ENCODE measurements at places on chromosomes 11 and 22. TPM values are rescaled to one million over a fixed set of nuclear protein-coding genes. Genes with fewer than 3 reads are reported as not detected.

DNA sequence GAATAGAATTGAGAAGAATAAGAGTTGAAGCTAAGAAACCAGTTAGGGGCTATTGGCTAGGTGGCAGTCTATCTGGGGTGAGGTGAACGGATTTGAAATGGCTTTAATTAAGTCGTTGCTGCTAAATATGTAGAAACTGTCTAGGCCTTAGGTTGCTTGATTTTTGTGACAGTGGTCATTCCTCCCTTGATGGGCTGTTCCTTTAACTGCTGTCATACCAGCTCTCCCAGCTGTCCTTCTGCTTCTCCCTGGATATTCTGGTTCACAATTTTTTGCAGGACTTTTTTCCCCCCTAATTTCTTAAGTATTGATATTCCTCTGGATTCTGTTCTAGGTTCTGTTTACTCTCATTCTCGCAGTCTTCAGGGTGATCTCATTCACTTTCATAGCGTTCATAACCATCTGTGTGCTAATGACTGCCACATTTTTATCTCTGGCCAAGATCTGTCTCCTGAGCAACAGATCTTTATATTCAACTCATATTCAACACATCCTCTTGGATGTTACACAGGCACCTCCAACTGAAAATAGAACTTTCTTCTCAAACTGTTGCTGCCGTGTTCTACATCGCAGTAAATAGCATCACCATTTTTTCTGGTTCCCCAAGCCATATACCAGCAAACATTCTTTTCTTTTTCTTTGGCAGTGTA is 134.1 kb downstream of the UVRAG start:
- no peaks in the 10 kb centered on the region for H3K36me3 ChIP-seq
- no peak for DNase-seq
- no peak overlapping the region for H3K27ac ChIP-seq

DNA sequence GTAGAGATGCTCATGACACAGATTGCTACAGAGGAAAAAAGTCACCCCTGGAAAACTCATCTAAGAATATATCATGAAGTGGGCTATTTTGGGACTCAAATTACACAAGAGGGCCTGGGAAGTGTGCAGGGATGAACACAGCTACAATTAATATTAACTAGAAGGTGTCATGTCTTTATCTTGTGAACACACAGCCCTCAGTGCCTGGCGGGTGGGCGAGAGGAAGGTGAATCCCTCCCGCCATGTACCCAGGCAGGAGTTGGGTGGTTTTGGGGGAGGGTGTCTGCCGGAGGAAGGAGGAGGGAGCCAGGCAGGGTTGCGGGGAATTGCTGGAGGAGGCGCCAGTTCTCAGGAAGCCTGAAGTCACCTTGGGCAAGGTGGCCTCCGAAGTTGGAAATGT is 5.1 kb upstream of the FAM83F start:
- H3K36me3 ChIP-seq = no peaks in the 10 kb centered on the region
- DNase-seq = no peak
- no peak overlapping the region for H3K27ac ChIP-seq
- no peak overlapping the region for H3K4me3 ChIP-seq
- H3K4me1 ChIP-seq = no peaks in the 10 kb centered on the region

C22orf31 gene
- total RNA-seq = 0.92 TPM

TTC36 gene
- 0.37 TPM for total RNA-seq

DNA sequence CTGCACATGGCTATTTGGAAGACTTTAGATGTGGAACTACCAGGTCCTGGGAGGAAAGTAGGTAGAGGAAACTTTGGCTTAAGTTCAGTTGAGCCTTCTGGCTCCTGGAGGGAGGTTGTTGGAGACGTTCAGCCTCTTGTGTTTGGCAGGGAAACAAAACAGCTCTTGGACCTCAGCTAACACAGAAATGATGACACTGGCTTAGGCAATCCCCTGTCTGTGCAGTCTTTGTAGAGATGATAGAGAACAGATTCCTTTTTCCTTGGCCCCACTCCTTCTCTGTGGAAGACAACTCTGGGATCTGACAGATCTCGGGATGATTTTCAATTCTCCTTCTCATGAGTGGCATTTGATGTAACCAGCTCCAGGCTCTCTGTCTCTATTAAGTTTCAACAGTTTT is 428.5 kb downstream of the TMEM135 start:
- no peak overlapping the region for H3K27ac ChIP-seq
- no peaks in the 10 kb centered on the region for H3K27me3 ChIP-seq
- H3K4me1 ChIP-seq = no peaks in the 10 kb centered on the region
- no peak for DNase-seq

- no peak overlapping the region for H3K27ac ChIP-seq
- no peaks in the 10 kb centered on the region for H3K27me3 ChIP-seq
- H3K4me3 ChIP-seq = no peak overlapping the region
- H3K36me3 ChIP-seq = no peaks in the 10 kb centered on the region
- DNase-seq = no peak
- no peaks in the 10 kb centered on the region for H3K4me1 ChIP-seq
Observed at GRCh38 chr11:30853439-30853838, 267.3 kb upstream of the MPPED2 start.

ADM2 gene
- total RNA-seq = not detected

DNA sequence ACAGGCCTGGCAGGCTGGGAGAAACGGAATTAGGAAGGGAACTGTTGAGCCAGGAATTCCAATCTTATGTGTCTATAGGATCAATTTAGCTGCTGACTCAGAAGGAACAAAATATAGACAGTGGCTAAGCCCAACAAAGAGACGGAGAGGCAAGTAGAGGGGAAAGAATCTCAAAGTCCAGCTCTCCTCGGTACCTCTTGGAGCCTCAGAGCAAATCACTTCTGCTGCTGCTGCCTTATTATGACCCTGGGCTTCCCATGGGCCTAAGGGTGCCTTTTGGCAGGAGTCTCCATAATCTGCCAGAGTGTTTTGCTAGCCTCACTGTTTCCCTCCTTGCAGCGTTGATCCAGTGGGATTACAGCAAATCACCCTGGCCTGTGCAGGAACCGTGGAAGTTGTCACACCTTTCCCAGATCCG is 31.7 kb downstream of the PAX6 start:
- no peaks in the 10 kb centered on the region for H3K36me3 ChIP-seq
- H3K27ac ChIP-seq = no peak overlapping the region
- no peaks in the 10 kb centered on the region for H3K27me3 ChIP-seq
- H3K4me1 ChIP-seq = peaks cover 1% of the 10 kb centered on the region

OPCML gene
- under 0.01 TPM for total RNA-seq

CD82 gene
- total RNA-seq = 42.2 TPM

FOSL1 gene
- total RNA-seq = 4.9 TPM

GRCh38 chr11:121575963-121576290 is 123.2 kb upstream of the SORL1-AS1 start:
- H3K27ac ChIP-seq = peak overlapping the region; percentile 39
- no peak for DNase-seq
- no peaks in the 10 kb centered on the region for H3K27me3 ChIP-seq
- no peak overlapping the region for H3K4me3 ChIP-seq
- no peaks in the 10 kb centered on the region for H3K36me3 ChIP-seq

GRCh38 chr11:10844356-10844755 is 13.5 kb downstream of the ZBED5 start:
- H3K27ac ChIP-seq = no peak overlapping the region
- no peaks in the 10 kb centered on the region for H3K36me3 ChIP-seq
- DNase-seq = no peak
- no peaks in the 10 kb centered on the region for H3K4me1 ChIP-seq
- no peaks in the 10 kb centered on the region for H3K27me3 ChIP-seq

DNA sequence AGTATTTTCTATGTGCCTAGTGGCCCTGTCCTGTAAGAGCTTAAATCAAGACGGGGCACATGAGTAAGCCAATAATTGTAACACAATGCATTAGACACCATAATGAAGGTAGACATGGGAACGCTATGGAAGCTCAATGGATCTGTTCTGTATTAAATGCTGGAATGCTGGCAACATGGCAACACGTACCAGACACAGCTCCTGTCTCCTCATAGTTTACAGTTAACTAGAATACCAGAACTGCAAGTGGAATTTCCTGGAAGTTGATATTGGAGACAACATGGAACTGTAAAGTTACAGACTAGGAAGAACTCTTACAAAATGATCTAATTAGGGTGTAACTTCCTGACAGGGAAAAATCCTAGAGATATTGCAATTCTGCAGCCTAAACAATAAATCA is 12.4 kb downstream of the P4HA3 start:
- H3K27ac ChIP-seq = no peak overlapping the region
- no peak overlapping the region for H3K4me3 ChIP-seq
- DNase-seq = no peak
- H3K27me3 ChIP-seq = no peaks in the 10 kb centered on the region
- no peaks in the 10 kb centered on the region for H3K4me1 ChIP-seq

OR51B2 gene
- 1.7 TPM for total RNA-seq

RFPL3 gene
- not detected for total RNA-seq

DNA sequence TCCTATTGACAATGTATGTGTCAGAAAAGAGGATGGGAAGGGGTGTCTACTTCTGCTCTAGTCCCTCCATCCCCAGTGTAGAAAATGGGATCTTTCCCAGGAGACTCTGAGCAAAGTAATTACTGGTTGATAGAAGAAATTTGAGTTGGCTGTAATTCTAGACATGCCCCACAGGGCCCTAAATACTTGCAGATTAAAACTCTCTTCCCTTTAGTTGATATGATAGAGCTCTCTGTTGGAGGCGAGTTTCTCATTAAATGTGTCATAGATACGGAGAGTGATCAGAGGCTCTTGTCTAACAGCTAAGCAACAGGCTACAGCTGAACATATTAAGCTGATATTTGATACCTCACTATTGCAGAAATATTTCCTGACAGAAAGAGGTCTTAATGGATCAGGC is 32.9 kb downstream of the OR52E1 start:
- H3K27me3 ChIP-seq = no peaks in the 10 kb centered on the region
- H3K27ac ChIP-seq = no peak overlapping the region
- no peak for DNase-seq
- H3K4me1 ChIP-seq = no peaks in the 10 kb centered on the region
- H3K36me3 ChIP-seq = no peaks in the 10 kb centered on the region

DNA sequence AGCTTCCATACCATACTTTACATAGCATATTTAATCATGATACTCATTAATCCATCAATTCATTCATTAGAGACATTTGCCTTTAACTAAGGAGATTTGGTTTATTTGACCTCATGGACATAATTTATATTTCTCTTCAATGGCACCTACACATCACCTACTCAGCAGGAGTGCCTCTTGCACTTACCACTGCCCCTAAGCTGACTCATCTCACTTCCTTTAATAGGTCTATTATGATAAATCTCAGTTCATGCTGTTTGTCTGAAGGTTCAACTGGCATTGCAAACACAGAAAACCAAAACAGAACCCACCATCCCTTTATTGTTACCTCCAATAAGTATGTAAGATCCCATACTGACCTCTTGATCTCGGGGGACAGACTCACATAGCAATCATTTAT is 186.7 kb downstream of the LUZP2 start:
- H3K36me3 ChIP-seq = no peaks in the 10 kb centered on the region
- H3K27me3 ChIP-seq = no peaks in the 10 kb centered on the region
- H3K4me3 ChIP-seq = no peak overlapping the region
- DNase-seq = no peak
- H3K27ac ChIP-seq = no peak overlapping the region

DNA sequence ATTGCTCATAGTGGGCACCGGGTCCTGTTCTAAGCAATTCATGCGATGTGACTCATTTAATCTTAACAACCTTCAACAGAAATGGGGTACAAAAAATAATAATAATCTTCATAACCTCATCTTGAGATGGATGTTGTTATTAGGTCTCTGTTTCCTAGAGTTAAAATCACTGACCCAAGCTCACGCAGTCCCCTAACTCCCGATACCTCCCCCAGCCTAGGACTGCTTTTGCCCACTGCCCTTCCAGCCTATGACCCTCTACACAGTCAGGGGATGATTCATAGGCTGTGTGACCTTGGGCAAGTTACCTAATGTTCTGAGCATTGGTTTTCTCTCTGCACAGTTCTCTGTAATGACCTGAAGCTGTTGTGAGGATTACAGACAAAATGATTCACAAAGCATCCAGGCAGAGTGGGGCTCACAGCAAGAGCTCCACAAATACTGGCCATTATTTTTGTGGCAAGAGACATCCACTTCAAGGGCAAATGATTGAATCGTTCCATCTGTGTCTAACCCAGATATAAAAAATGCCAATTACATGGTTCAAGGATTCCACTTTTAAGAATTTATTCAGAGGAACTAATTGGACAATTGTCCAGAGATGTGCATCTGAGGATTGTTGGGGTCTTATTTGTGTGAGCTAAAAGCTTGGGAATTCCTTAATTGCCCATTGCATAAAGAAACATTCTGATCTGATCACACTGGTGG is 20.0 kb downstream of the MTFP1 start:
- H3K4me3 ChIP-seq = no peak overlapping the region
- DNase-seq = no peak
- peaks cover 15% of the 10 kb centered on the region for H3K4me1 ChIP-seq
- H3K36me3 ChIP-seq = no peaks in the 10 kb centered on the region

FAM83F gene
- 0.66 TPM for total RNA-seq

- no peak overlapping the region for H3K27ac ChIP-seq
- no peaks in the 10 kb centered on the region for H3K4me1 ChIP-seq
- no peak overlapping the region for H3K4me3 ChIP-seq
- H3K36me3 ChIP-seq = no peaks in the 10 kb centered on the region
- DNase-seq = no peak
Observed at GRCh38 chr11:33920838-33921613, 29.1 kb upstream of the LMO2 start.

EFEMP2 gene
- total RNA-seq = 59.1 TPM

- no peak overlapping the region for H3K4me3 ChIP-seq
- no peaks in the 10 kb centered on the region for H3K36me3 ChIP-seq
- no peak overlapping the region for H3K27ac ChIP-seq
- no peaks in the 10 kb centered on the region for H3K4me1 ChIP-seq
Observed at GRCh38 chr11:116611998-116612620, 160.7 kb downstream of the BUD13 start.

FOLR2 gene
- 14.1 TPM for total RNA-seq

TBX1 gene
- total RNA-seq = 23.8 TPM

GRCh38 chr11:40306938-40307548 is 1152.4 kb downstream of the LRRC4C start:
- no peaks in the 10 kb centered on the region for H3K27me3 ChIP-seq
- H3K27ac ChIP-seq = no peak overlapping the region
- H3K36me3 ChIP-seq = no peaks in the 10 kb centered on the region
- H3K4me1 ChIP-seq = no peaks in the 10 kb centered on the region
- no peak for DNase-seq

BBOX1 gene
- 0.67 TPM for total RNA-seq

- no peak within 1 kb of the TSS for H3K27ac ChIP-seq
- no peaks in the 10 kb centered on the region for H3K27me3 ChIP-seq
- no peak within 1 kb of the TSS for H3K4me3 ChIP-seq
Observed at GRCh38 chr11:56698795-56699194, at the start of gene OR9G1. Gene OR9G1, plus strand, starts transcription at chr11:56699095. Its CDS starts 1,293 bp downstream, at chr11:56700388.

DNA sequence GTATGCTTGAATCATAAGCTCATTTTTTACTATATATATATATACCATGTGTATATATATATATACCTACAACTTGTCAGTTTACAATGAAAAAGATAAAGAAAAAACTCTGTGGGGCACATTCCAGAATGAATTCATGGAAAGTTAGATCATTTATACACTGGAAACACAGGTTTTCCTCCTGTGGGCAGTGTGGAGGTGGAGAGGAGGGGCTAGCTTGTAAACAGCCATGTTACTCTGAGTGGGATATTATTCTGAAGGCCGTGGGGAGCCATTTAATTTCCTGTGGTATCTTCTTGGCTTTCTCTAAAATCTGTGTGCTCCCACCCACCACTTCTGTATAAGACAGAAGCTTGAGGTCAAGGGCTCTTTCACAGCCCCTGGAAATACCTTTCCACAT is 273.4 kb upstream of the MTNR1B start:
- no peaks in the 10 kb centered on the region for H3K4me1 ChIP-seq
- H3K27ac ChIP-seq = no peak overlapping the region
- no peak for DNase-seq

TRIM48 gene
- total RNA-seq = not detected

TXN2 gene
- 93.7 TPM for total RNA-seq

Data from ovary (tissue), 10 donors.